8988T (cell line): ENCODE measurements at places on chromosomes 2 and 18.

- no peak for DNase-seq
Measured at GRCh38 chr18:49917742-49918141, 104.4 kb upstream of the ACAA2 start.

DNA sequence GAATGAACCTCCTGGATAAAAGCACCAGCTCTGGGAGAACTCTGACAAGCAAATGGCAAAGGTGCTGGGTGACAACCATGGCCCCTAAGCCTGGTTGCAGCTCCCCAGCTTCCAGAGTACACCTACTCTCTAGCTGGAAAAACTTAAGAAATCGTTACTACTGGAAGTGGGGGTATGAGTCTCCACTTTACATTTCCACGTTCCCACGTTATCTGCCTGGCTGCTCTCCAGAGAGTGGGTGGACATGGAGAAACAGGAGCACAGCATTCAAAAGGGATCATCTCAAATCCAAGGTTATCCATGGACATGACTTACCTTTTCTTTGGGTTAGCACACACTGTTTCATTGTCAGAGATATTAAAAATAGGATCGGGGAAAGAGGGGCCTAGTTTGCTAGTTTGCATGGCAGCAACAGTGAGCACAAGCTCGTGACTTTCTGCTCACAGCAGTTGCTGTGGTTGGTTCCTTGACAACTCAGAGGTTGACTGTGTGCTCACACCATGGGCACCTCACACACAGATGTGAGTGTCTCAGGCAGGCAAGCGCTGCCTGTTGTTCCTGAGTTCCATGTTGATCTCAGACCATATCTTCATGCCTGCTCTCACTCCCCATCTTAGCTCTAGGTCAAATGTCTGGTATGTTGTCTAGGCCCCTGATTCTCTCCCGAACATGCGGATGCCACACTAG, 32.5 kb downstream of the PTPN18 start:
- DNase-seq: no peak

DNA sequence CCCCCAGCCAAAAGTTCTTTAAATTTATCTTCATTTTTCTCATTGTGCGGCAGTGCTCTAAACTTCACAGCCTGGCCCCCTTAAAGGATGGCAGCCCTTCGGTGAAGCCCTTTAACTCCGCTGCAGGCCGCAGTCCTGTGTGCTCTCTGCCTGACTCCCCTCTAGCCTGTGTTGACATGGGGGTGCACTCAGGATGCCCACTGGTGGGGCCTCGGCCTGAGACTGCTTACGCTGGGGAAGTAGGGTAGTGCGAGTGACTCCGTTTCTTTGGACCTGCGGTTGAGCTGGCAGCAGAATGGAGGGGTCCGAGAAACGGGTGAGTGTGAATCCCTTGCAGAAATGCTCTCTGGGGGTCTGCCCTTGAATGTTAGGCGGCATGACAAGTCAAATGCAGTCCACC, 5.6 kb downstream of the RAB12 start:
- DNase-seq: no peak

- DNase-seq: no peak
Measured at GRCh38 chr18:837922-838321, 25.9 kb upstream of the YES1 start.

DNA sequence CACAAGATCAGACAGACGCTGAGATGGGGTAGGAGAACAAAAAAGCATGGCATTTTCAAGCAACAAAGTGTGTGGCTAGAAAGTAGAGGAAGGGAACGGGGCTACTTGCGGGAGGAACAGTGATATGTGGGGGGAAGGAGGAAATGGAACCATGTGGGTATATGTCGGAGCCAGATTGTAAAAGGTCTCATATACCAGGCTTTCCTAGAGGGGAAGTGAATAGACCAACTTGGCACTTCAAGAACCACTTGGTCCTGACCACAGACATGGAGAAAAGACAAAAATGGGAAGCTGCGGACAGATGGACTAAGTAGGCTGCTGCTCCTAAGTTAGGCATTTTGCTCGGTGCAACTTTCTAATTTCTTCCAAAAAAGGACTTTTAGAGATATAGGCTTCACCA, 196.0 kb downstream of the DCC start:
- no peak for DNase-seq

- DNase-seq: no peak
Measured at GRCh38 chr18:3401669-3402620, 48.0 kb upstream of the TGIF1 start.
